DMS53 (cell line): ENCODE measurements at places on chromosomes 7 and 10.

DNA sequence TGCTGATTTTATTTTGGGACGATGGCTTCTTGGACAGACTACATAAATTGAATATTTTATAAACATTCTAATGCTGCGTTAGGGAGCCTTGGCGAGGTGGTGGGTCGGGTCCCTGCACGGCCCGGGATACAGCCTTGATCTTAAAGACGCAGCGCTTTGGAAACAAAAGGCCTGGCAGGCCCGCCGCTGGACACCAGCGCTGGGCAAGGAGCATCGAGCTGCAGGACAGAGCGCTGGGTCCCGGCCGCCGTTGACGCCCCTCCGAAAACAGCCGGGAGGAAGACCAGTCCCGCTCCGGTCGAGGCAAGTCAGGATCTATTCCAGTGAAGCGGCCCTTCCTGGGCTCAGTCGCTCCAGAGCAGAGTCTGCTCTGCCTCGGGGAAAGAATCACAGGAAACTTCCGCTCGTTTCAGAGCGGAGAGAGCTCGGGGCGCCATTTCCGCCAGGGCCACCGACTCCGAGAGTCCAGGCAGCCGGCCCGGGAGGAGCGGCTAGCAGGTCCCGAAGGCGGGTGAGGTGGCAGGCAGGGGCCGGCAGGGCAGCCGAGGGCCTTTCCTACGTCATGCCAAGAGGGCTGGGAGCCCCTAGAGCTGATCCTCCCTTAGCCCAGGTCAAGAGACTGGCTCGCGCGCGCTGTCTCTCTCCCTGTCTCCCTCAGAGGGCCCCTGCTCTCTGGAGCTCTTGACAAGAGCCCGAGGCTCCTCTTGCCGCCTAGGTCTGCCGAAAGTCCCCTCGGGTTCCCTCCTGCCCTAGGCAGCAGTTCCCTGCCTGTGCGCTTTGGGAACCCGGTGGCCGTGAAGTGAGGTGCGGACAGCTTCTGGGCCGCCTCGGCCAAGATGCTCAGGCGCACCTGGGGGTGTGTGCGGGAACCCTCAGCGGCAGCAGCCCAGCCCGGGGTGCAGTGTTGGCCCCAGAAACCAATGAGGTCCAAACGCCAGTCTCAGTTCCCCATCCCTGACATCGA, 1.4 kb upstream of the DRGX start:
- DNase-seq, result peak; percentile 80

DNA sequence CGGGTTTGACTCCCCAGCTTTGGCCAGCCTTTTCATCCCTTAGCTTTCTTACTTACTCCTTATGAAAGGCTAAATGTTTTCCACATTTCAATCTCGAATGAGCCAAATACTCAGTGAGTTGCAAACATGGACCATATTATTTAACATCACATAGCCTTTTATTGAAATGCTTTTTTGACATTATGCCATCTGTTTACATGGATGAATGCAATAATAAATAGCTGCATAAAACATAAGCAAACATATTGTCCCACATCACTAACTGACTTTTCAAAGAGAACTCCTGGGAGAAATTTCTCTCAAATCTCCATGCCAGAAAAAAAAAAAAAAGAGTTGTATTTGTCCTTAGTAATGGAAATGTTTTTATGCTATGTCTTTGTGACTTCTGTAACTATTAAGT, 134.9 kb downstream of the LSMEM1 start:
- DNase-seq, result no peak

GRCh38 chr10:27242951-27243551, 2.5 kb upstream of the ACBD5 start:
- DNase-seq, result peak; percentile 91

DNA sequence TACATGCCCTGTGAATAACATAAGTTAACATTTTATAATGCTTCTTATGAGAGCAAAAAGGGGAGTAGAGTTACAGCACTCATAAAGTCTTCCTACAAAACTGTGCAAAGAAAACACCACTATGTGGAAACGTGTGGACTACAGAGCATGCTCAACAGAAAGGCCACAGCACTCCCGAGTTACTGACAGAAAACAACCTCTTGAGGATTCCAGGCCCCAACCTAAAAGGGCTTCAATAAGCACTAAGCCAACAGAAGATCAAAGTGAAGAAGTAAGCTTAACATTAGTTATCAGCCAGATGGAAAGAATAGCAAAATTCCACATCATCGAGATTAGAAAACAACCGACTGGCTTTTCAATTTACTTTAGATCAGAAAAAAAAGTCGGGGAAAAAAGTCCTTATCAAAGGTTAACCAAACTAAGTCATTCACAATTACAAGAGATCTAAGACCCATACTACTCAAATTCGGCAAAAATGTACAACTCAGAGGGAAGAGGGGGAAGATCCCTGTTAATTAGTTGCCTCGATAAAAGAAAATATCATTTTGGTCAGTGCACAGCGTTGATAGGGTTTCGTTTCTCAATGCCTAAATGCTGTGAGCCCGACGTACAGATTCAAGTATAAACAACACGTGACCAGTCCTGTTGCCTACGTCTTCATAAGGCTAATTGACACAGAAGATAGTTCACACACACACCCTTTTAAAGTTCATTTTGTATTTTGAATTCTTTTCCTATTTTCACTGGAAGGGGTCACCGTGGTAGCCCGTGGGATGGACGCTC, 1.4 kb downstream of the KBTBD2 start:
- peak; percentile 82 for DNase-seq

DNA sequence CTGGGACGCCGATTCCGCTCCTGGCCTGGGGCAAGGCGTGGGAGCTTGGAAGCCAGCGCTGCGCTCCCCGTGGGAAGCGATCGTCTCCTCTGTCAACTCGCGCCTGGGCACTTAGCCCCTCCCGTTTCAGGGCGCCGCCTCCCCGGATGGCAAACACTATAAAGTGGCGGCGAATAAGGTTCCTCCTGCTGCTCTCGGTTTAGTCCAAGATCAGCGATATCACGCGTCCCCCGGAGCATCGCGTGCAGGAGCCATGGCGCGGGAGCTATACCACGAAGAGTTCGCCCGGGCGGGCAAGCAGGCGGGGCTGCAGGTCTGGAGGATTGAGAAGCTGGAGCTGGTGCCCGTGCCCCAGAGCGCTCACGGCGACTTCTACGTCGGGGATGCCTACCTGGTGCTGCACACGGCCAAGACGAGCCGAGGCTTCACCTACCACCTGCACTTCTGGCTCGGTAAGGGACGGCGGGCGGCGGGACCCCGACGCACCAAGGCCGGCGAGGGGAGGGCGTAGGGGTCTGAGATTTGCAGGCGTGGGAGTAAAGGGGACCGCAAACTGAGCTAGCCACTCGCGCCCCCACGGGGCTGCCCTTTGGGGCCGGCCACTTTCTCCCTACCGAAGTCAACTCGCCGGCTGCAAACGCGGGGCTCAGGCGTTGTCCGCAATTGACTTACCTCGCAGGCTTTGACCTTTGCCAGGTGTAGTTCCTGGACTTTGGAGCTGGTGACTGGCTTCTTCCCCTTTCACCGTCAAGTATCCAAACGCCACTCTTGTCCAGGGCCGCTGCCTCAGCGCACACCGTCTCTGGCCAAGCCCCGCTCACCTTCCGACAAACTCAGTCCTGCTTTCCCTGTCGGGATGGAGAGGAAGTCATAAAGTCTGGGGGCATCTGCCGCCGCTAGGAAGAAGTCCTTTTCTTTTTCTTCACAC, at the start of gene SCIN:
TSS of gene SCIN (plus strand) at position 187 of the 928 bp plus-strand sequence. CDS start at position 254, 67 bp downstream.
- peak; percentile 98 for DNase-seq

- DNase-seq, result no peak
Measured at GRCh38 chr7:80889525-80889924, 29.3 kb downstream of the SEMA3C start.

DNA sequence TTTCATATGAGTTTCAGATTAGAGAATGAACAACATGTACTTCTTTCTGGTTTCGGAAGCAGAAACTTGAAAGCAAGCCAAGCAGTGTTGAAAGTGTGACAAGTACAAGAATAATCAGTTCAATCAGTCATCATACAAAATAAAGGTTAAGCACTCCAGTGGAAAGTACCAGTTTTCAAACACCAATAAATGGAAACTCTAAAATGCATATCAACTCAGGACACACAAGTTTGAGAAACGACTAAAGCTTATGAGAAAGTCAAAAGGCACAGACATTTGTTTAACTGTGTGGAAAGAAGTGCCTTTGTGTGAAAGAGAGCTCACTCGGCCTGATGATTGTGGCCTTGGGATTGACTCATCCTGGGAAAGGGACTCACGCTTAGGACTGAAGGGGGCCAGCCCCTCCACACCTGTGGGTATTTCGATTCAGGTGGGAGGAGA, 60.6 kb upstream of the AKR1C1 start:
- DNase-seq, result no peak

DNA sequence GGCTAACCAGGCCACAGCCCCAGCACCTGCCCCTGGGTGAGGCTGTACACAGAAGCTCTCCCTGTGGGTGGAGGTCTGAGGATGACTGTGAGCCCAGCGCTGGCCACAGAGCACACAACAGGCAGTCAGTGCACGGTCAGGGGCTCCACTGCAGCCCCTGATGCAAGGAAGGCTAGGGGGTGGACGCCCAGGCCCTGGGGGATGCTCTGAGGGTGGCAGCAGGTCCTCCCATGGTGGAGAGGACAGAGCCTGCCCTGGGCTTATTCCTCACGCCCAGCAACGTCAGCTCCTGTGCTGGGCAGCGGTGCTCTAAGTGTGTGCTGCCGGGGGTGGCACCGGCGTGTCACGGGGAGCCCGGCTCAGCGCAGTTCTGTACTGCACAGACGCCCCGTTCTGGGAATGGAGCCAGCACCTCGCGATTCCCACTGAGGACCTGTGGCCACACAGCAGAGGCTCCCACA, 223.2 kb downstream of the MAD1L1 start:
- no peak for DNase-seq

DNA sequence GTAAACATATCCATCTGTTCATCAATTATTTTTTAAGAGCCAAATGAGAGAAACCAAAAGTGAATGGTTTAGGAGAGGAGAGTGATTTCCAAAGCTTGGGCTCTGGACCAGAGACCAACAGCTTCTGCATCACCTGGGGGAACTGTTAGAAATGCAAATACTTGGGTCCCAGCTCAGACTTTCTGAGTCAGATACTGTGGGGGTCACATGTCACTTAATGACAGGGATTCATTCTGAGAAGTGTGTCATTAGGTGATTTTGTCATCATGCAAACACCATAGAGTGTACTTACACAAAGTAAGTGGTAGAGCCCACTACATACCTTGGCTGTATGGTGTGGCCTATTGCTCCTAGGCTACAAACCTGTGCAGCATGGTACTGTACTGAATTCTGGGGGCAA, 128.5 kb upstream of the PRR15 start:
- peak; percentile 53 for DNase-seq

DNA sequence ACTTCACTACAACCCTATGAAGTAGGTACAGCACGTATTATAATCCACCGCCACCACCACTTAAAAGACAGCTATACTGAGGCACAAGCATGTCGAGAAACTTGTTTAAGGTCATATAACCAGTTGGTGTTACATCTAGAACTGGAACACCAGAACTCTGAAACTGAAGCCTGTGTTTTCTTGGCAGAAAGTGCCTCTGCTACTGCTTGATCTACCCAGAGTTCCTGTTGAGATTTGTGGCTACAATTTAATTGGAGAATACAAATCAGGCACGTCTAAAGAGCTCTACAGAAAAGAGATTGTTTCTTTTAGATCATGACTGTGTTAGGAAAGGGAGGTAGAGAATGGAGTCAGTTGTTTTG, 4.3 kb upstream of the ADD3 start:
- DNase-seq, result peak; percentile 46

GRCh38 chr7:5420067-5420880, 3.4 kb downstream of the TNRC18 start:
- peak; percentile 69 for DNase-seq

DNA sequence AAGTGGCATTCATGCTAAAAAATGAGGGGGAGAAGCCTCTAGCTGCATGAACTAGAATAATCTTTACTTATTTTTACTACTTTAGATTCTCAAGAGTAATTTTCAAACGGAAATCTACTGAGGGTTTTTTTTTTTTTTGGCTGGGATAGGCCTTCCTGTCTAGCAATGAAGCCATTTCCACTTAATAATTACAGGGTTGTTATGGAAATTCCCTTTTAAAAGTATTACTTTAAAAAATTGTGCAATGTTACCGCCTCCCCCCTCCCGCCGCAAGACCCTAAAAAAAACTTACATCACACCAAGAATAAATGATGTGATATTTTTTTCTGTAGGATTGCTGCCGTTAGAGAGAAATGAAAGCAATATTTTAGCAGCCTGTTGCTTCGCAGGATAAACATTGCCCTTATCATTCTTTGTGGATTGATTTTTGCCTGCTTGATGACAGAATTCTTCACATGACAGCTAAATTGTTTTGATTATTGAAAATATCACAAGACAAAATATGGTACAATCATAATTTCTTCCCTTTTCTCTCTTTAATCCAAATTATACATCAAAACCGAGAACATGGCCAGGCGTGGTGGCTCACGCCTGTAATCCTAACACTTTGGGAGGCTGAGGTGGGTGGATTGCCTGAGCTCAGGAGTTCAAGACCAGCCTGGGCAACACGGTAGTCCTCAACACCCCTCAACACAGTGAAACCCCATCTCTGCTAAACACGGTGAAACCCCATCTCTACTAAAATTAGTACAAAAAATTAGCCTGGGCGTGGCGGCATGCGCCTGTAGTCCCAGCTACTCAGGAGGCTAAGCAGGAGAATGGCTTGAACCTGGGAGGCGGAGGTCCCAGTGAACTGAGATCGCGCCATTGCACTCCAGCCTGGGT, 32.8 kb downstream of the ARL4A start:
- no peak for DNase-seq

GRCh38 chr7:110962826-110963225, 128.1 kb upstream of the LRRN3 start:
- no peak for DNase-seq

- no peak for DNase-seq
Measured at GRCh38 chr7:91127959-91128358, 136.3 kb upstream of the FZD1 start.

DNA sequence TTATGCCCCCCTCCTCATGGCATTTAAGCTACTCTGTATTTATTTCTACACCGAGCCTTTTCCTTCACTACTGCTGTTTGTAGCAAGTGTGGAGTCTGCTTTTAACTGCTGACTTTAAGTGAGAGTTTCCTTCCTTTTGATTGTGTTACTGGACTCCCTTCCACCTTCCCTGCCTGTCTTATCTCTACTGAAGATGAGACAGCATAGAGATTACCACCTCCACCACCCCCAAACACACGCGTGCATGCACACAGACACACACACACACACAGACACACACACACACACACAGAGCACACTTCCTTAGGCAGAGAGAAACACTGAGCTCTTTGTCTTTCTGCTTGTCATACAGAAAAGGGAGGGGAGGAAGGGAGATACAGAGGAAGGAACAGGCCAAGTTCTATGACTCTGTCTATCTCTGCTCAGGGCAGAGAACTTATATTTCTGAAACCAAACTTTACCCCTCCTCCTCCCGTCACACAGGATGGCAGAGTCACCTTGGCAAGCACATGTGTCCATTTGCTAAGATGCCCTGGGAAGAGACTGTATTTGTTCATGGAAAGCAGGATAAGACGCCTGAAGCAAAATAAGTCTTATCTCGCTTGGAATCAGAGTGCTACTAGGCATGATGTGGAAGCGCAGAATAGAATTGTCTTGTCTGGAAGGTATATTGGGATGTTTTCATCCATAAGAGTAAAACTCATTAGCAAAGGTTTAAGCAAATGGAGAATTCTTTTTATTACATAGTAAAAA, 81.8 kb upstream of the CAV2 start:
- no peak for DNase-seq

GRCh38 chr10:113060201-113061053, 110.4 kb downstream of the TCF7L2 start:
- no peak for DNase-seq

- no peak for DNase-seq
Measured at GRCh38 chr10:35184527-35185171, 58.0 kb downstream of the CREM start.
